Aorta (tissue), 5 donors: ENCODE measurements at places on chromosomes 3 and 15. TPM values are rescaled to one million over a fixed set of nuclear protein-coding genes. Genes with fewer than 3 reads are reported as not detected.

Gene CKMT1B
- not detected for total RNA-seq

Gene CIAO2A
- total RNA-seq, result 23.2 TPM

Gene TBC1D21
- total RNA-seq, result not detected

Gene FOXB1
- total RNA-seq, result not detected

Gene MCF2L2
- 0.75 TPM for total RNA-seq

Gene NDN
- 29.0 TPM for total RNA-seq

Gene RETNLB
- total RNA-seq, result not detected

Gene RHCG
- not detected for total RNA-seq

Gene GOLGA8H
- total RNA-seq, result 1.3 TPM

Gene DPH6
- 21.0 TPM for total RNA-seq

Gene SCAMP5
- 5.8 TPM for total RNA-seq

Gene TRIM71
- not detected for total RNA-seq

Gene GADL1
- total RNA-seq, result 2.0 TPM

Gene ACOX2
- total RNA-seq, result 31.5 TPM

- no peak for DNase-seq
These were observed 138.3 kb downstream of the LRIG1 start for GRCh38 chr3:66362541-66362941.

DNA sequence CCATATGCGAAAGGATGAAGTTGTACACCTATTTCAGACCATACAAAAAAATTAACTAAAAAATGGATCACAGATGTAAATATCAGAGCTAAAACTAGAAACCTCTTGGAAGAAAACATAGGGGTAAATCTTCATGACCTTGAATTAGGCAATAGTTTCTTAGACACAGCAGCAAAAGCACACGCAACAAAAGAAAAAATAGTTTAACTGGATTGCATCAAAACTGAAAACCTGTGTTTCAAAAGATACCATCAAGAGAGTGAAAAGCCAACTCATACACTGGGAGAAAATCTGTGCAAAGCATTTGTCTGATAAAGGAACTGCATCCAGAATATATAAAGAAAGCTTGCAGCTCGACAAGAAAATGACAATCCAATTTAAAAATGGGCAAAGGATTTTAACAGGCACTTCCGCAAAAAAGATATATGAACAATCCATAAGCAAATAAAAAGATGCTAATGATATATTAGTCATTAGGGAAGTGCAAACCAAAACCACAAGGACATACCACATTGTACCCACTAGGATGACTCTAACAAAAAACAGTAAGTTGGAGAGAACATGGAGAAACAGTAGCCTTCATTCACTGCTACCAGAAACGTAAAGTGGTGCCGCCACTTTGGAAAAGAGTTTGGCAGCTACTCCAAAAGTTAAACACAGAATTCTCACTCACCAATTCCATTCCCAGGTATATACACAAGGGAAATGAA lies 263.1 kb downstream of the ADAMTS17 start:
- no peak for DNase-seq

- no peak for DNase-seq
These were observed 18.8 kb upstream of the CELF6 start for GRCh38 chr15:72338617-72339321.

DNA sequence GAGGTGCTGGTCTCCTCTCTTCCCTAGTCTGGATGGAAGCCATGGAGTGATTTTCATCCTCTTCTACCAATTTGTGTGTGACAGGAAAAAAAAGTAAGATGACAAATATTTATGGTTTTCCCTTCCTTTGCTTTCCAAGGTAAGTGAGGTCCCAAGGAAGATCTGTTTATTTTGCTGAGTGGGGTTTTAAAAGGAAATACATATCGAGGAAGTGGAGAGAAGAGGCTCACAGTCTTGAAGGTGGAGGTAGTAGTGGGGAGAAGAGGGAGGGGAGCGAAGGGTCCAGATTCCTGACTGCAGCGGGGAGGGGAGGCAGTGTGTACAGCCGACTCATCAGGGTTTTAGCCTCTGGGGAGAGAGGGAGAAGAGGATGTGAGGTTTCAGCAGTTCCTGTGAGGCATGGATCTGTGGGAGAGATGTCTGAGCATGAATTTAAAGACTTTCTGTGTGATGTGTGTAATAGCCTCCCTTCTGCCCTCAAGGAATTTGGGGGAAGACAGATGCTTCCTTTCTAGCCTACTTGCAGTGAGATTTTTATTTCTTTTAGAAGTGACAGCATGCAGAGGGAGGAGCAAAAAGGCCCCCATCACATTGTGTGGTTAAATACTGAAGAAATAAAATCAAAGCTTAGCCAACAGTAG lies 272.4 kb downstream of the THRB start:
- no peak for DNase-seq

DNA sequence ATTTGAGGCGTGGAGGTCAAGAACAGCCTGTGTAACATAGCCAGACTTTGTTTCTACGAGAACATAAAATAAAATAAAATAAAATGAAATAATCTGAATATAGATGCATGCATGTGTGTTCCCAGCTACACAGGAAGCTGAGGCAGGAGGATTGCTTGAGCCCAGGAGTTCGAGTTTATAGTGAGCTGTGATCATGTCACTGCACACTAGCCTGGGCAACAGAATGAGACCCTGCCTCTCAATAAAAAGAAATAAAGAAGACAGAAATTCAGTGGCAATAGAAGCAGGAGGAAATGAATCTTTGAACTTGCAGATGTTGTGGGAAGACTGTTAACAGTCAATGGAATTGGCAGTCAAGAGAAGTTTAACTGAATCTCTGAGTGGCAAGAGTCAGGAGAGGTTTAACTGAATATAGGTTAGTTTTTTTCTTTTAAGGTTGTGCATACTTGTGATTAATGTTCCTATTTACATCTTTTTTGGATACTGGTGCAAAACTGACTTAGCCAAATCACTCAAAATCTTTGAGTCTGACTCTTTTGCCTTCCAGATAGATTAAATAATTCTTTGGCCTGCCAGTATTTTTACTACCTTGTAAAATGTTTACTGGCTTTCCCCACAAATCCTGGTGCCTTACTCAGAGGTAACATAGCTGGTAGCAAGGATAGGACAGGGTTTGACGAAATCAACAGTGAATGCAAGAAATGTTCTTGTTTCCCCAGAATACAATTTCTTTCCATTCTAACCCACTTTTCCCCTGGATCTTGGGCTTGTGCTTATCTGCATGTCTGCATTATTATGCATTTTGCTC lies 361.4 kb downstream of the PDCD6IP start:
- DNase-seq, result no peak

GRCh38 chr3:14676881-14677280 lies 1.9 kb downstream of the C3orf20 start:
- DNase-seq, result no peak

- no peak for DNase-seq
These were observed 546.8 kb downstream of the TBL1XR1 start for GRCh38 chr3:176650478-176650877.

DNA sequence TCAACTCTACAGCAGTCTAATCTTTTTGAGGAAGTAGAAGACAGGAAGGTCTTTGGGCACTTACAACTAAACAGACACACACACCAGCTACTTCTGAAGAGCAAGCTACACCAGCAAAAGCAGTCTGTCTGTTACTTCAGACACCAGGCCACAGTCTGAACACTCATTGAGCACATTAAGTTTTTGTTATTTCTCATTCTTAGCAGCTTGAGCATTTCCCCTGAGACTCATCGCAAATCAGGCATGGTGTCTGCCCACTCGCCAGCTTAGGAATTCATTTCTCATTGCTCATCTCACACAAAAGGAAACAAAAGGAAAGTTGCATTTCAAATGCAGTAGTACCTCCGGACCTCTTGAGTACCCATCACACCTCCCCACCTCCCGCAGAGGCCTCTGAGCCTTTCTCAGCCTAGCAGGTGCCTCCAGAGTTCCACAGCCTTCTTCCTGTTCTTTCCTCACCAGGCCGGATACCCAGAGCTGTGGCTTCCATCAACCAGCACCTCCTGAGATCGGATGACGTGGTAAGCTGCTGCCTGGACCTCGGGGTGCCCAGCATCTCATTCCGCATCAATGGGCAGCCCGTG lies 302.0 kb downstream of the RYR3 start:
- DNase-seq, result no peak

- DNase-seq, result no peak
These were observed 130.9 kb upstream of the TNIK start for GRCh38 chr3:171591070-171591469.

DNA sequence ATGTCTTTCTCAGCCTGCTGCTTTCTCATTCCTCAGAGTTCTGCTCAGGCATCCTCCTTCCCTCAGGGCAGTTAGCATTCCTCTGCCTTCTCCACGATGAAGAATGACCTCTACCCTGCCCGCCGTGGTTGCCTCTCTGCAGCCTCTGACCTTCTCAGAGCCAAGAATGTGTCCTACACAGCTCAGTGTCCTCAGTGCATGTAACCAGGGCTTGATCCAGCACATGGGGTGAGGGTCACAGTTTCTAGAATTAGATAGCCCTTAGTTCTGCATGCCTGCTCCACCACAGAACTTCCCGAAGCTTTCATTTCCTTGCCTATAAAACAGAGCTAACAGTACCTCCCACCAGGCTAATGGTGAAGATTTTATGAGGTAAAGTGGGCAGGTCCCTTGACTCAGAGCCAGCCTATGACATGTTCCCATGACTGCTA lies 182.1 kb downstream of the CLSTN2 start:
- no peak for DNase-seq

DNA sequence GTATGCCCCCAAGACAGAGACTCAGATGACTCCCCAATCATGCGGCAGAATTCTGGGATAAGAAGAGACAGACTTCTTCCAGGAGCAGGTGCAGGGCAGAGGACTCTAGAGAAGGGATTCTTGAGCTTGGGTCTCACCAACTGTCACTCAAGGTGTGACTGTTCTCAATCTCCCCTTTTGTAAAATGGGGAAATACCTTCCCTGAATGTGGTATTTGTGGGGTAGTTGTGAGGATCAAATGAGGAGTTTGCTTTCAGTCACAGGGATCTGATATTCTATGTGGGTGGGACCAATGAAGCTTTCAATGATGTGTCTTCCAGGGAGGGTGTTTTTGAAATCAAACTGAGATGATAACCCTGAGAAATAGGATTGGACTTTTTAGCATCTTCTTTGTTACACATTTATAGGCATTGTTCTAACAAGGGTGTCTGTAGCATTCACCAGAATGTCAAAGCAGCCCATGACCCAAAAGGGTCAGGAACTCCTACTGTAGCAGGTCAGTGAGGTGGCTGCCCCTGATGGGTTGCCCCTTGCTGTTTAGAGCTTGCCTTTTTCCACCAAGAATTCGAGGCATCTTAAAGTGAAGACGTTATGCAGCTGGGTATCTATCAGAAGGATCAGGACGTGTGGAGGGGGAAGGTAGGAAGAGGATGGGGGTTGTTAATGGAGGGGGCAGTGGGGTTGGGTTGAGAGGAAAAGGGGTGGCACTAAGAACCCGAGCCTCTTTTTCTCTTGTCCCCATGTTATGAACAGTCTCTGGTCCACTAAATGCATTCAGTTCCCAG lies 28.8 kb downstream of the UMPS start:
- no peak for DNase-seq

- no peak for DNase-seq
These were observed 485.9 kb downstream of the NSUN3 start for GRCh38 chr3:94548581-94549316.

DNA sequence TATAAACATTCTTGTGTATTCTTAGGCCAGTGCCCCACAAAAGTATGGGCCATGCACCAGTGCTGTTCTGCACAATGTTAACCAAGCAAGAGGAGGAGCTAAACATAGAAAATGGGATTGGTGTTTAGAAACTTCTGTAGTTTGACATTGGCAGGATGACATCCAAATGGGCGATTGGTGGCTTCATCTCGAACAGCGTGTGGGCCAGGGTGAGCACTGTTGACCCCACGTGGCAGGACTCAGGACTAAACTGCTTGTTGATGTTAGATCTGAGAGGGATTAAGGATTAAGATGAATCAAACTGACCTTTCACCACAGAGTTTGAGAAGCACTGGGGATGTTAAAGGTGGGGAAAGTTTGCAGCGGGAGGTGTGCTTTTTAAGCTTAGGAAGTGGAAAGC lies 31.9 kb downstream of the ZNF710 start:
- DNase-seq, result no peak

DNA sequence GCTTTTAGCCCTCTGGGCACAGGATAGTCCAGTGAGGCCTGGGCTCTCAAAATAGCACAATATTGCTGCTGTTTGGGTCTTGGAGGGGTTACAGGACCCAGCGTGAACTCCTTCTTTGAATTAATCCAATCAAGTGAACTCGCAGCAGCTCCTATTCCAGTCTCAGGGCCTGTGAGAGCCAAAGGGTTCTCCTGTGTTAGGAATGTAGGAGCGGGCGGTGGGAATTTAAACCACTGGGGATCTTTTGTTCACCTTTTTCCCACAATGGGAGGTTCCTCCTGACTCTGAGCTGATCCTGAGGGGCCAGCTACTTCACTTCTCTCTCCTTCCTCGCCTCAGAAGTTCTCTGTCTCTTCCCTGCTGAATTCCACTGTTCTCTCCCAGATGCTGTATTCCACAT lies 504.0 kb downstream of the UNC13C start:
- no peak for DNase-seq

- DNase-seq, result no peak
These were observed 773.1 kb upstream of the NR2F2 start for GRCh38 chr15:95557226-95558046.

GRCh38 chr3:173639098-173639497 lies 241.6 kb downstream of the NLGN1 start:
- DNase-seq, result no peak

DNA sequence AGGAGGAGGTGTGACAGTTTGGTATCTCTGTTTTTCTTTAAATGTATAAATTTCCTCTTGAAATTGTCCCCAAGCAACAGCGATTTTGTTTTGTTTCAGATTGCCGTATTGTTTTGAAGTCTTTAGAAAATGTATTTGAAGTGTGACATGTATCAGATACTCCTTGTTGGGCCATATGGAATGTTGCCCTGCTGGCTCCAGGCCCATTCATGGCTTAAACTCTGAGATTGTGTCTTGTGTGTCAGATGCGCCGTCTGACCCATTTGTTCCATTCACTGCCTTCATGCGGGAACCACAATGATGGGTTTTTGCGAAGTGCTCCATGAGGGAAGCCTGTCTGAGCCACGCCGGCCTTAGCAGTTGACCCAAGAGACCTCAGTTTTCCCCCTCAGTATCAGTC lies 75.2 kb upstream of the ADAMTSL3 start:
- DNase-seq, result no peak

DNA sequence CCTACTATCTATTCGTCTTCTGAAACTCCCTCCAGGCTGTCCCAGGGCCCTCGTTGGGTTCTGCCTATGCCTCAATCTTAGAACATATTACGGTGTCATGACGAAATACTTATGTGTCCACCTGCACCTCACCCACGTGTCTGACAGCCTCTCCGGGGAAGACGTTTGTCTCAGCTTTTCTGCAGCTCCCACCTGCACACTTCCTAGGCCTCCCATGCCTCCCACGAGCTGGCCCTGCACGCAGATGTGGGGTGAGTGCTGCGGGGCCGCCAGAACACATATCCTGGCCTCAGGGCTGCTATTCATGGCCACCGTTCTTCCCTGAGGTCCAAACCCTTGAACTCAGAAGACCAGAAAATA lies 7.1 kb upstream of the MUSTN1 start:
- DNase-seq, result no peak

- DNase-seq, result no peak
These were observed 70.7 kb upstream of the EOMES start for GRCh38 chr3:27792869-27793268.

GRCh38 chr15:82585072-82585471 lies 44.8 kb upstream of the RPS17 start:
- no peak for DNase-seq
